Activated naive CD4-positive, alpha-beta T cell treated with Interleukin-2 at 50 U/mL for 16 hours (primary cell): ENCODE measurements at places on chromosomes 1 and 21.

- DNase-seq: no peak
Observed at GRCh38 chr1:86138746-86139145, 17.8 kb downstream of the COL24A1 start.

DNA sequence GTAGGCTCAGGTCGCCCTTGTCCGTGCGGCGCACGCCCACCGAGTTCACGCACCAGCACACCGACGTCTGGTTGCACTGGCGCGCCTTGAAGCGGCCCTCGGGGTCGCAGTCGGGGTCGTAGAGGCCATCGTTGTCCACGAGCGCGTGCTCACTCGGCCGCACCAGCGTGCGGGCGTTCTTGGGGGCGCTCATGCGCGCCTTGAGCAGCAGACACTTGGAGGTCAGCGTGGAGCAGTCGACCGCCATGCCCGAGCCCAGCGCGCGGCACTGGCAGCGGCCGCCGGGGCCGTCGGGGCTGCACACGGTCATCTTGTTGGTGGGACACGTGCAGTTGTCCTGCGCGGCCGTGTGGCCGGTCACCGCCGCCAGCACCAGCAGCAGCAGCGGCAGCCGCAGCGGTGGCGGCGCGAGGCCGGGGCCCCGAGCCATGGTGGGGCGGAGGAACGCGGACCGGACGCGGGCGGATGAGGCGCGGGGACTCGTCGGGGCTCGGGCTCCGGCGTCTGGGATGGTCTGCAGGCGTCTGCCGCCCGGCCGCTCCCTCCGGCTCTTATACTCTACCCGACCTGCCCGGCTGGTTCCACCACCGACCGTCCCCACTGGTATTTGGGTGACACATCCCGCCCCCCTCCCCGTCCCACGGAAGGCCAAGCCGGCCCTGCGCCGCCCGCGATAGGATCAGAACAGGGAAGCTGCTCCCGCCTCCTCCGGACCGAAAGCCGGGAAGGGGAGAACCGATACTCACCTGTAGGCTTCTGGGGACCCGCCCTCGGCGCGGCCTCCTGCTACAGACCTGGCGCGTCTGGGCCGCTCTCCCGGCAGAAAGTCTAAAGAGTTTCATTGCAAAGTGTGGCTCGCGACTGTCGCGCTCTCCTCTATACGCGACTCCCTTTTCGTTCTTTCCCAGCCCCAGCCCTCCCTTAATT lies at the start of gene TACSTD2:
TSS of gene TACSTD2 (minus strand) at position 526 of the 927 bp plus-strand sequence. CDS start at position 430, 96 bp downstream.
- DNase-seq: no peak

DNA sequence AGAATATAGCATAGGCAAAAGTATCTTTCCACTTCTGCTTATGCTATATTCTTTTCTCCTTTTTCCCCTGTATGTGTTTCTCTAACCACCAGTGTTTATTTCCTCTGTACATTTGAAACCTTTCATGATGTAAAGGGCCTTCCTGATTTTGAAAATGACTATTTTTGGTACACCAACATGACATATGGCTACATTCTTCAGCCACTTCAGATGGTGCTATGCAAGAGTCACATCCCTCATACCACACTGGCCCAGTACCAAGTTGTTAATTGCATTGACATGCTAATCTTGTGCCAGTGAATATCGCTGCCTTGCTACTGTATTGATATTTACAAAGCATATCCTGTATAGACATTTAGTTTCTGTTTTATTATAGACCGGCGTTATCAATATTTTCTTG lies 408.7 kb downstream of the NCAM2 start:
- DNase-seq: no peak

DNA sequence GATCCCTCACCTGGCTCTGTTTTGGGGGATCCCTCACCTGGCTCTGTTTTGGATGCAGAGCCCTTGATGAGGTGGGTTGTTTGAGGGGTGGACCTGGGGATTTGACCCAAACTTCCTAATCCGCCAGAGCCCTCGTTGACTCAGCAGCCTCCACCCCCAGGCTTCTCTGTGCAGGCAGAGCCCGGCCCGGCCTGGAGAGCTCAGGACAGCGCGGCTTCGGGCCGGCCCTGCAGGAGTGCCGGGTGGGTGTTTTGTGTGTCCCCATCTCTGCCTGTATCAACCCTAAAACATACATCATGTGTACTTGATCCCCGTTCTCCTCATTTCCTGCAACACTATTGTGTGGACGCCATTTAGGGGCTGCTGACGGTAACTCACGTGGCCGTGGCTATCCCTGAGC lies 124.2 kb downstream of the SIK1 start:
- no peak for DNase-seq

DNA sequence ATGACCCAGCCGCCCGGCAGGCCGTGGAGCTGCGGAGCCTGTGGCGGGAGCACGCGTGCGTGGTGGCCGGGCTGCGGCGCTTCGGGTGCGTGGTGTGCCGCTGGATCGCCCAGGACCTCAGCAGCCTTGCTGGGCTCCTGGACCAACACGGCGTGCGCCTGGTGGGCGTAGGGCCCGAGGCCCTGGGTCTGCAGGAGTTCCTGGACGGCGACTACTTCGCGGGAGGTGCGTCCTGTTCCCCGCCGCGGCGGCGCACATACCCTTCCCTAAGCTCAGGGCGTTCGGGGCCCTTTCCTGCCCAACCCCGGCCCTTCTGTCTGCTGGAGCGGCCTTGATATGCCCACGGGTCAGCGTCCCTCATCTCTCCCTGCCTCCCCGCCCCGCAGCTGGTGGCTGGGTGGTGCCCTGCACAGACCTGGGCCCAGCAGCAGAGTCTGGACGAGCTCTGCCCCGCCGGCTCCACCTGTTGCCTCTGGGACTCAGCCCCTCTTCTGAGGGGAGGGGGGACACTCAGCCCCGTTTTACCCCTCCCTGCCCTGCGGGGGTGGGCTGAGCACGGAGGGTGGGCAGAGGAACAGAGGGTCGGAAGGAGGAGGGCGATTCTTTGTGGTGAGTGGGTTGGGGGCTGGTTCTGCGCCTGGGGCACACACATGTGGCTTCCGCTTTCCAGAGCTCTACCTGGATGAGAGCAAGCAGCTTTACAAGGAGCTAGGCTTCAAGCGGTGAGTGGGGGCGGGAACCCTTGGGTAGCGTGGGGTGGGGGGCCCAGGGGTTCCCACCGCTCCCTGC lies 688 bp downstream of the PRXL2B start:
- no peak for DNase-seq

- no peak for DNase-seq
Observed at GRCh38 chr1:223319905-223320580, 43.9 kb downstream of the SUSD4 start.

- DNase-seq: no peak
Observed at GRCh38 chr21:35770101-35770945, 290.0 kb downstream of the SETD4 start.

- DNase-seq: peak; percentile 54
Observed at GRCh38 chr1:15833069-15833679, 14.3 kb upstream of the SPEN start.

DNA sequence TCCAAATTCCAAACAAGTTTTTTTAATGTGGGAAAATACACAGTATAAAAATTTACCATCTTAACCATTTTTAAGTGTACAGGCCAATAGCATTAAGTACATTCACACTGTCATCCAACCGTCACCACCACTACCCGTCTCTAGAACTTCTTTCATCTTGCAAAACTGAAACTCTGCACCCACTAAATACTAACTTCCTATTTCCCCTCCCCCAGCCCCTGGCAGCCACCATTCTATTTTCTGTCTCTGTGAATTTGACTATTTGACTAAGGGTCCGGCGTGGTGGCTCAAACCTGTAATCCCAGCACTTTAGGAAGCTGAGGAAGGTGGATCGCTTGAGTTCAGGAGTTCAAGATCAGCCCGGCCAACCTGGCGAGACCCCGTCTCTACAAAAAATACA lies 36.1 kb downstream of the CLSTN1 start:
- DNase-seq: peak; percentile 61

DNA sequence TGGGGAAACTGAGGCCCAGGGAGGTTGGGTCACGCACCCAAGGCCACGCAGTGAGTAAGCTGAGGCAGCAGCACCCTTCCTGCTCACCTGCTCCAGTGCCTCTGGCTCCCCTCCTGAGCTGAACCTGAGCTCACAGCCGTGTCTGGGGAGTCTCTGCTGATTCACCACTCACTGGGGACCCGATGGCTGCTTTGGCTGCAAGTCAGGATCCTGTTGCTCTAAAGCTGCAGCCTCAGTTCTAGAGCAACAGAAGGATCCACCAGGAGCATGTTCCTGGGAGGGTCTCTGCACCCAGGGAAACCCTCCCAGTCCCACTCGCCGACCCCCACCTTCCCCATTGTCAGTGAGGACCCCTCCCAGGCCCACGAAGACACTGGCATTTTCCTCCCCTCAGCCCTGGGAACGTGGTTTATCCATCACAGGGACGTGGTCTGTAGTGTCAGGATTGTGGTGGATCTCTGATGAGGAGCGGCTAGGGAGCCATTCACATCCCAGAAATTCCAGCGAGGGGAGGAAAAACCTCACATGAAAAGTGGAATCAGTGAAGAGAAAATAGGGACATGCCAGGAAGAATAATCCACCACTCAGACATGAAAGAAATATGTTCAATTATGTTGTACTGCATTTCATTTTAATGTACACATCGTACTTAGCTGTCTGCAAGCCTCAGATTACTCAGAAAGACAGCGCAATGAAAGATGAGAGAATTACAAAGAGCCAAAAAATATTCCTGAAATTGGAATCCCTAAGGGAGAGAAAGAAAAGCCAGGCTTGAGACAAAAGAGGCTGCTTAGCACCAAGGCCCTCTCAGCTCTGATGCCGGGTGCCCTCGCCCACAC lies 447.2 kb downstream of the MATN1 start:
- DNase-seq: no peak

- DNase-seq: no peak
Observed at GRCh38 chr1:198166900-198167299, 10.1 kb downstream of the NEK7 start.

DNA sequence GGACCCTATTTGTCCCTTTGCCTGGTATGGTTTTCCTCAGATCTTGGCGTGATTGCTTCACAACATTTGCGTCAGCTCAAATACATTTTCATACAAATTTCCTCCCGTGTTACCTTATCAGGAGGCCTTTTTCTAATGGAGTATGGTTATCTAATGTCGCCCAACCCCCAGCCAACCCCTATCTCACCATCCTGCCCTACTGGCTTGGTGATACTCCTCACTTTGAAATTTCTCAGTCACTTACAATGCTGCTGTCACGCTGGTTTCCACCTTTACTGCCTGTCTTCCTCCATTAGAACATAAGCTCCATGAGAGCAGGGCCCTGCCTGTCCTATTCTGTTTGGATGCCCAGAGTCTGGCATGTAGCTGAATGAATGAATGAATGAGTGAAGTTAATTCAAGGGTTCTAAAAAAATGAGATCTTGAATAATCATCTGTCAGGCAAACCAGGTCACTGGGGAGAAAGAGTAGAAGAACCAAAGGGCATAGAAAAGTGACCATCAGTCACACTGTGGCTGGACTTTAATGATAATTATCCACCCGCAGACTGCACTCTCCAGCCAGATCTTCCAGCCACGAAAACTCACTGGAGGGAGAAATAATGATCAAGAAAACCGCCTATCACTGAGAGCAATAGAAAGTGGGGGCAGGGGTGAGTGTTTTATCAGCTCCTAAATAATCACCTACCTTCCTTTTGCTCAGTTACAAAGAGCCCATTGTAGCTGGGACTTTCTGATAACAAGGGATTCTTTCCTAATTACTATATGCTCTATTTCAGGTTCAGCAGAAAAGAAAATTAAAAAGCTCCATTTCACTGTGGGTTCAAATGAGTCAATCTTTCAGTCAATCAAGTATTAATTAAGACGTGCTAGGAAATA lies 21.3 kb downstream of the KIAA0040 start:
- no peak for DNase-seq

DNA sequence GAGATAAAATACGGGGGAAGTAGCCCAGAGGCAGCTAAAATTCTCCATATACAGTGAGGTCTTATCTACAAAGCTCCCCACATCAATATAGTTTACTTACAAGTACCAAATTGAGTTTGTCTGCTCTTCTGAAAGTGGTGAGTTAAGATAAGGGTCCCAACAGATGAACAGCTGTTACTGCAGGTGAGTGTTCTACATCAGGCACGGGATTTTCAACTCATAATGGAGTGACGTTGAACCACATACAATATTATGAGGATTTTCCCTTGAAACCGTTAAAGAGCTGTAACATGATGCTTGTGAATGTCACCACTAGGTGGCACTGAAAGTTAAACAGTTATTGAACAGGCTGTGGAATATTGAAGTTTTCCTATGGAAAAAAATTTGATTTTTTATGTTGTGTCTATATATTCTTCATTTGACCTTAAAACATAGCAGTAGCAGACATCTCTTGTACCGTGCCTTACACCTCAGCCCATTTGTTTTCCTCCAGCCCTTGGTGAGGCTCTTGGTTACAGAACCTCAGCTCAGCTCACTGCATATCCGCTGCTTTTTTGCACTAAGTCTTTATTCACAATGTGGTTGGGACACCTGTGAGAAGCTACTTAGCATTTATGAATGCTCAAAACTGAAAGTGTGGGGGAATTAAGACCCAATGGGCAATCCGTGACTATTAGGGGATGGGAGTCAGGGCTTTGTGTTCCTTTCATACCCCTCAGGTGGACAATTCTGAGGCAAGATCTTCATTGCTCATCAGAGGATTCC lies 23.2 kb downstream of the CD1D start:
- DNase-seq: no peak

DNA sequence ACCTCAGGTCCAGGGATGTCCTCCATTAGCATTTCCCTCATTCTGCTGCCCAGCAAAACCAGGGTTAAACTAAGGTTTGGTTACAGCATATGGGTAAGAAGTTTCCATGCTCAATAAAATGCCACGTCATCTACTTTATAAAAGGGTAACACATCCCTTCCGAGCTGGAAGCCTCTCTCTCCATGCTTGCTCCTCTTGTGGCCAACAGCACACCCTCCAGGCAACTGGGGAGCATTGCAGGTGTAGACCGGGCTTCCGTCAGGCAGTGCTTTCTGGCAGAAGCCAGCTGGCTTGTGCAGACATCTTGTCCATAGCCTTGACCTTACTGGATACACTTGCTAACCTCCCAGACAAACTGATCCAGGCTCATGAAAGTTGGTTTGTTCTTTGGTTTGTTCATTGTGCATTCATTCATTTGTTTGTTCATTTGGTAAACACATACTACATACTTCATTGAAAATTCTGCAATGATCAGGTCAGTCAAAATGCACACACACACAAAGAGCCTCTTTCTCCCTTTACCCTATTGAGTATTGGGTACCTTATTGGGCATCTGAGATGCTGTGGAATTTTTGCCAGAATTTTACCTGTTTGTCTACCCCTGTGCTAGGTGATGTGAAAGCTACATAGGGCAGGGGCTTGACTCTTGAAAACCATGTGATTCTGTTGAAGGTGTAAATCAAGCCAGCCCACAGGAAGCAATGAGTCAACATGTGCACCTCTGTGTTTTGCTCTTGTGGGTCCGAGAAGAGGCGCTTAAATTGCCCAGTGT lies 422.8 kb downstream of the CAMTA1 start:
- DNase-seq: no peak

DNA sequence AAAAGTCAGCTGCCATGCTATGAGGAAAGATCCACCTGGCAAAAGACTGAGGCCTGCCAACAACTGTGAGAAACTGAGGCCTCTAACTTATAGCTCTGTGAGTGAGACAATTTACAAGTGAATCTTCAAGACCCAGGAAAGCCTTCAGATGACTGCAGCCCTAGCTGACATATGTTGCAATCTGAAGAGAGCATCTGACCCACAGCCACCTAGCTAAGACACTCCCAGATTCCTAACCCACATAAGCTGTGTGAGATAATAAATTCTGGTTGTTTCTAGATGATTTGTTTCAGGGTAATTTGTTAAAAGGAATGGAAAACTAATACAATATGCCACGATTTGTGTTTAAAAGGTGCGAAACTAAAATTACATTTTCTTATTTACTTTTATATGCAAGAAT lies 55.1 kb downstream of the HFM1 start:
- no peak for DNase-seq
